ENCODE measurements at places on chromosomes 7 and 10.

DNA sequence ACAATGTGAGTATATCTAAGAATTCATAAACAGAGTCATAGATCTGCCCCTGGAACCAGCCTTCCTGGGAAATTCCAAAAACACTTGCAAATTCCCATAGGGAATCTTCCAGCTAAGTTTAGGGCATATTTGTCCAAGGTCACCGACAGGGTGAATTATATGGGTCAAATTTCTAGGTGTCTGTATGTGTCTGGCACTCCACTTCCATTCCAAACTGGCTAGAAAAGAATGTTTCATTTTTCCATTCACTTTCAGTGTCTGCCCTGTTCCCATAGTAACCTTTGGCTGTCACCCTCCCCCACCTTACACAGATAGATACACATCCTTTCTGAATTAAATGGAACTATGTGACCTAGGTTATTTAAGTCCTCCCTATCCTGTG is 230.9 kb downstream of the CREB5 start:
- no peak for DNase-seq

DNA sequence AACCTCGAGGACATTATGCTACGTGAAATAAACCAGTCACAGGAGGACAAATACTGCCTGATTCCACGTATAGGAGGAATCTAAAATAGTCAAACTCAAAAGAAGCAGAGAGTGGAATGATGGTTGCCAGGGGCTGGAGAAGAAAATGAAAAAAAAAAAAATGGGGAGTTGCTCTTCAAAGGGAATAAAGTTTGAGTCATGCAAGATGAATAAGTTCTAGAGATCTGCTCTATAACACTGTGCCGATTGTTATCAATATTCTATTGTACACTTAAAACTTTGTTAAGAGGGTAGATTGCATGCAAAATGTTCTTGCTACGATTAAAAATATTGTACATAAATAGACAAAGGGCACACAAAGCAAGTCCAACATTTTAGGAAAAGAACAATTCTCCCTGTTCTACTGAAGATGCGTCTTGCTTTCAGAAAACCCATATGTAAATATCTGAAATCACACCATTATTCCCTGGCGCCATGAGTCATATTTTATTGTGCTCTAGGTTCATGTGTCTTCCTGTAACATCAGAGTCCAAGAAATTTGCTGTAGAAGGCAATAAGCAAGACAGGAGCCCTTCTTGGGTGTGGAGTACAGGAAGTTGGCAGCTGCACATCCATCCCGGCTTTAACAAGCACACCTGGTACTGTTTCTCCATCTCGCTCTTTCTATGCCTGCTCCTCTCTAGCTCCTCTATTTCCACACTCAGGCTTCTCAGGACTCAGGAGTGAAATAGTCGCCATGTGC is 145.9 kb downstream of the GFRA1 start:
- DNase-seq: no peak

- no peak for DNase-seq
Measured at GRCh38 chr10:126417220-126417825, 29.0 kb upstream of the ADAM12 start.

GRCh38 chr7:104207731-104208420 is at the start of gene ORC5:
TSS of gene ORC5 (minus strand) at chr7:104208013. CDS start at chr7:104207904, 109 bp downstream.
- peak; percentile 72 for DNase-seq

DNA sequence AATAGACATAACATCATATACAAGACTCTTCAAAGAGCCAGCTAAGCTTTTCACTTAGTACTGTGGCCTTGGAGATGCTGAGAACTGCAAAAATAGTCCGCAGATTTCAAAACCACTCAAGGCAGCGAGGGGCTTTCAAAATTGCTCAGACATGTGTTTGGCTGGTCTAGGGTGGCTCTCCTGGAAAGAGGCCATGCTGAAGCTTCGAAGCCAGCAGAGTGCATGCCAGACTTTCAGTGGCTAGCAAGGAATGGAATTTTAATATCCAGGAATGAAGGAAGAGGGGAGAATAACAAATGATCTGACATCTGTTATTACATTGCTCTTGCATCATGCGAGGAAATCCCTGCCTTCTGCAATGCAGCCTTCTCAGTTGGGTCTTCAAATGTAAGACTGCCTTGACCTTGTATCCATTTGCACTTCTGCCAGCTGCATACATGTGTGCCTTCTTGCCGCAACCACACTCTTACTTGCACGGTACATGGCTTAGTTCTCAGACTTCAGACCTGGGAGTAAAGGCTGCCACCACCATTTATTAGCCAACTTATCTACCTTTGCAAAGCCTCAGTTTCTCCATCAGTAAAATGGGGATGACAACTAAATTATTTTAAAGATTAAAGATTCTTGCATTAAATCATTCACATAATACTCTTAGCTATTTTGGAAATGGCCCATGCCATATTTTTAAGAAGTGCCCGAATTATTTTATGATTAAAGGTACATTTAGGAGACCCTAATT is 55.9 kb downstream of the ITIH5 start:
- DNase-seq: no peak

- DNase-seq: no peak
Measured at GRCh38 chr10:5356302-5356763, 8.4 kb upstream of the UCN3 start.

GRCh38 chr10:98019784-98020183 is 10.6 kb downstream of the CRTAC1 start:
- no peak for DNase-seq

DNA sequence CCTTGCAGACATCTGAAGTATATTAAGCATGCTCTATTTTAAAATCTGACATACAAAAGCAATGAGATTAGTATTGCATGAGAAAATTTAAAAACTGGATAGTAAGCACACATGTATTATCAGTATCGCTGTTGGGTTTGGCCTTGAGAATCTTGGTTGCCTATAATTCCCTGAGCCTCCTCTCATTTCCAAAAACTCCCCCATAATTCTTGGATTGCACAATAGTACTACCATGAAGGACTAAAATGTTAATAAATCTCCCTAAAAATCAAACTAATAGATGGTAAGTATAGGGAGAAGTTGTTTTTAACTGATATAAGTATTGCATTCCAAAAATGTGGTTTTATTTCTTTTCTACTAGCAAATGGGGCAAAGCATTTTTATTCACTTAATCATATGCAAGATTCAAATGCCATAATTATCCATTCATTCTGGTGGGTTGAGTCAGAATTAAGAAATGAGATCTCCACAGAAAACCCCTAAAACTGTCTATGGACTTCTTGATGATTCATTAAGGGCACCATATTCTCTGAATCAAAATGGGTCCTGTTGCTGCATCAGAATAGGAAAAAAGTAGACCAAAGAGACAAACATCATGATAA is 10.3 kb upstream of the VIM start:
- no peak for DNase-seq
